ENCODE measurements at places on chromosomes 12 and 14.

DNA sequence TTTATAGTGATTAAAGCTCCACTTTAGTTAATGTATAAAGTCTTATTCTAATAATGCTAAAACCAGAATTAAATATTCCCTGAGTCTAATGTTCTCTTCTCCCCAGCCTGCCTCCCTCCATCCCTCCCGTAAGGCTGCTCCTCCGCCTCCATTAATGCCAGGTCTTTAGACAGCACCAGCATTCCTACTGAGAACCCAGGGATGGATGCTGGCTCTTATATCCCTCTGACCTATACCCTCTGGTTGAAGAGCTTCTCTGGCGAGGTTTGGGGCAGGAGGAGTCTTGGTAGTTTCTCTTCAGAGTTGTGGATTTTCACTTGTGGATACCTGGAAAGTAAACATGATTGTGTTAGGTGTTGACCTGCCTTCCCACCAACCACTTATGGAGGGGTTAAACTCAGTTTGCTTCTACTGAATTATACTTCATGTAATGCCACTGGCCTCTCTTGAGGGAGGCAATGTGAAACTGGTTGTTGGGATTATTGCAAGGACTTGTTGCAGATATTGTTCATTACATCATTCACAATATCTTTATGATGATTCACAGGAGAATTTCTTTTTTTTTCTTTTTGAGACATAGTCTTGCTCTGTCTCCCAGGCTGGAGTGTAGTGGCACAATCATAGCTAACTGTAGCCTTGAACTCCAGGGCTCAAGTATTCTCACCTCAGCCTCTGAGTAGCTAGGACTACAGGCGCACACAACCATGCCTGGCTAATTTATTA, 11.1 kb upstream of the SMAGP start:
- DNase-seq, result no peak

DNA sequence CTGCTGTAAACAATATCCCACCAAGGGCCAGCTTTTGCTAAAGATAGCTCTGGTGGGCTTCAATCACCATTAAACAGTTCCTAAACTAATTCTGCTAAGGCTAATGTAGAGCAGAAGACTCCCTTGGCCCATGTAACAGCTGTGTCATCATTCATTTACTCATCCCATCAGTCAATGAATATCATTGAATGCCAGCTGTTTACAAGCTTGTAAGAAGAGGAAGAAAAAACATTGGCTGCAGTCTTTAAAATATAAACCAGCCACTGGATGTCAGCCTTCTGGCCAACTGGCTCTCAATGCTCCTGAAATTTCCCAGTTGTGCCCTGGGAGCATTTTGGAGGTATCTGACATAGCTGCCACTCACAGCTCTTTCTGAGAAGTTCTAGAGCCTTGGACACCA, 18.0 kb upstream of the MAP3K9 start:
- DNase-seq, result no peak

GRCh38 chr12:84408936-84409335, 503.7 kb downstream of the SLC6A15 start:
- DNase-seq, result no peak

DNA sequence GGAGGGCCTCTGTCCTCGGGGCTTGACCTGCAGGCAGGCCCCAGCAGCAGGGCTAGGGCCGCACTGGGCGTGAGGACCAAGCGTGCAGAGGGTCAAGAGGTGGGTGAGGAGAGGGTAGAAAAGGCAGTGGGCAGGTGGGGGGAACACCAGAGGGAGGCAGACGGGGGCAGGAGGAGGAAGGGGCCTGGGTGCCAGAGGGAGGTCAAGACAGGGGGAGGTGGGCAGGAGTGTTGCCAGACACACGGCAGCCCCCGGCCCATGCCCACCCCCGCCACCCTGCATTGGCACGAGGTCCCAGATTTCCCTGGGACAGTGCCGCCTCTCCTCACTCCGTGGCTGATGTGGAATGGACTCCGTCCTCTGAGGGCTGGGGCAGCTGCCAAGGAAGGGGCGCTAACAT, 8.2 kb downstream of the TMEM121 start:
- no peak for DNase-seq

DNA sequence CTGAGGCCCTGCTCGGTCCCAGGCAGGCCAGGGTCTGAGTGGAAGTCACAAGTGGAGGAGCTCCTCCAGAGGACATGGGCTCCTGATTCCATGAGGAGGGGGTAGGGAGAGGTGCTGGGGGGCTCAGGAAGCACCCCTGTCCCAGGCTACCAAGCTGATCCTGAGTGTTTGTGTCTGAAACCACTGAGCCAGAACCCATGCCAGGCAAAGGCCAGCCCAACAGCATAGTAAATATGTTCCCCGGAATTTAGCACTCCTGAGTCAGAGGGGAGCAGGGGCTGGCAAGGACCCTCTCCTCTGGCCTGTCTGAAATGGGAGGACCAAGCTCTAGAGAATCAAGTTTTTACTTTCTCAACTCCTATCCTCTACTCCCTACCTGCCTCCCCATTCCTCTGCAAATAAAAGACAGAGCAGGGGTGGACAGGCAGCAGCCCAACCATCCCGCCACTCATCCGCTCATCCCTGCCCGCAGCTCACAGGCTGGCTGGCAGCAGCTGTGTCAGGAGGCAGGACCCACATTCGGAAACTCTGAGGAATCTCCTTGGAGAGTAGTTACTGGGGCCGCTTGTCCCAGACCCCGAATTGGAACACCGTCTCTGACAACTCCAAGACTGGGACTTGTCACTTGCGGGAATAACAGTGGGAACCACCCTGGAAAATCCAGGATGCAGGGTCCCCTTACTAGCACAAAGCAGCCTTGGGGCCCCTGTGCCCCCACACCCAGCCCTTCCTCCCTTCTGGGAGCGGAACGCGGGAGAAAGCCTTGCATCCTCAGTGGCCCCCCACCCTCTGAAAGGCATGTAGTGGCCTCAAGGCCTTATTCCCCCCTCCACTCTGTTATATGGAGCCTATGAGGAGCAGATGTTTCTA, 102.5 kb downstream of the ZFP36L1 start:
- DNase-seq, result no peak

GRCh38 chr12:34393821-34394150, 371.5 kb downstream of the ALG10 start:
- DNase-seq, result no peak

GRCh38 chr14:74400919-74401503, 25.0 kb downstream of the SYNDIG1L start:
- no peak for DNase-seq

GRCh38 chr12:106461730-106462129, 104.2 kb downstream of the POLR3B start:
- no peak for DNase-seq

DNA sequence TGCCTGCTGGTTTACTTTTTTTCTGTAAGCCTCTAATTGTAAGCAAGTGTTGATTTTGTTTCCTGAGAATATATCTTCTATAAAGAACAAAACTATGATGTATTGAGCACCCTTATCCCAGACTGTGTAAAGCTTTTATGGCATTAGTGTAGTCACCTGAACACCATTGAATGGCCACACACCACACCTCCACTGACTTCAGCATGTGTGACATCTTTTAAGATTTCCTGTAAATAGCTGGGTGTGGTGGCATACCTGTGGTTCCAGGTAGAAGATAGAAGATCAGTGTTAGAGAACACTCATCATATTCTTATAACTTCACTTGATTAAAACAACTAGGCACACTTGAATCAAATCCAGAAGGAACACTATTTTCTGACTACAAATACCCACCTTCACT, 51.3 kb downstream of the WBP11 start:
- DNase-seq, result no peak

GRCh38 chr14:29712601-29713000, 215.0 kb downstream of the PRKD1 start:
- no peak for DNase-seq

All from Jurkat, Clone E6-1 (cell line).